ENCODE measurements at places on chromosomes 3 and 15.

- DNase-seq = no peak
These were observed 2.6 kb upstream of the AGBL1 start for GRCh38 chr15:86077070-86077469.

- DNase-seq = no peak
These were observed 43.9 kb downstream of the SRGAP3 start for GRCh38 chr3:9205345-9206143.

DNA sequence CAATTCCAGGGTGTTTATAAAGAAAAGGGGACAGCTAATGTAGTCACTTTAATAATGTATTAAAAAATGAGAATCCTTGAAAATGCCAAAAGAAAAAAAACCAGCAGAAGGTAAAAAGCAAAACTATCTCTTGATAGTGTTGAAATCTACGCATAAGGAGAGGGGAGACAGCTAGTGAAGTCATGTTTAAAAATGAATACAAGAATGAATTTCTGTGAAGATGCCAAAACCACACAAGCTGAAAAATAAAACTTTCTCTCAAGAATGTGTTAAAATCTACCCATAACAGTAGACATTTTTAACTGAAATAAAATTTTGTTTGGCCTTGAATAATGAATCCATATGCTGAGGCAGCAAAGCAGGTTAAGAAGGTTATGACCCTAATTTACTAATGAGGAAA, 42.2 kb upstream of the TMEM108 start:
- no peak for DNase-seq

GRCh38 chr15:94582368-94582767, 351.0 kb downstream of the MCTP2 start:
- peak; percentile 92 for DNase-seq

DNA sequence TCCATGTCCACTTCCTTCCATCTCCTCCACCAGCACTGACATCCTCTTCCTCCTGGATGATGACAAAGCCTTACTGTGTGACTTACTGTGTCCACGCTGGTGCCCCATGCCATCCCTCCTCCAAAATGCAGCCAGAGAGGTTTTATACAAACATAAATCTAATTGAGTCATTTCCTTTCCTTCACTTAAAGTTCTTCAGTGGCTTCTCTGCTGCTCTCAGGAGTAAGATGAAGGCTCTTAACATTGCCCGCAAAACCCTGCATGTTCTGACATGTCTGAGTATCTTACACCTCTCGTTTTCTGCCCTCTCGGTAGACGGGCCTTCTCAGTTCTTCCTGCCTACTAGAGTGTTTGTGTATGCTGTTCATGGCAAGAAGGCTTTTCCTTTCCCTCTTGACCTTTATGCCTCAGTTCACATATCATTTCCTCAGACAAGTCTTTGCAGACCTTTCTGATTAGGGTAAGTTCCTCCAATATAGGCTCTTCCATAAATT, 175.5 kb downstream of the CFAP20DC start:
- DNase-seq = peak; percentile 46

DNA sequence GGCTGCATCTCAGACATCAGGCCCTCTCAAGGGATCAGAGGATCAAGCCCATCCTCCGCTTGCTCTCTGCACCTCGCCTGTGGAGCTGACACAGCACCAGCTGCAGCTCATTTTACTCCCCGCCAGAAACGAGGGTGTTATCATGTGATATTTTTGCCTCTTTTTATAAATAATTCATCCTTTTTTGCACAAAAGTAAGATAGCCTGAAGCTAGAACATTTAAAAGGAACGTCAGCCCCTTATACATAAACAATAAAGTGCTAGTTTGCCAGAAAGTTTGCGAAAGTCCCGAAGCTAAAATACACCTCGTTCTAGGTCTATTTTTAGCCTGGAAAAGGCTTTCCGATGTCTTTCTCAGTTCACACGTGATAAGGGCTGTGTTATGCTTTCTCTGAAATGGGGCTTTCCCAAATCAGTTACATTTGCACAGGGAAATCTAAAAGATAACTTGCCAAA, 9.6 kb upstream of the FAM174B start:
- DNase-seq = peak; percentile 50

DNA sequence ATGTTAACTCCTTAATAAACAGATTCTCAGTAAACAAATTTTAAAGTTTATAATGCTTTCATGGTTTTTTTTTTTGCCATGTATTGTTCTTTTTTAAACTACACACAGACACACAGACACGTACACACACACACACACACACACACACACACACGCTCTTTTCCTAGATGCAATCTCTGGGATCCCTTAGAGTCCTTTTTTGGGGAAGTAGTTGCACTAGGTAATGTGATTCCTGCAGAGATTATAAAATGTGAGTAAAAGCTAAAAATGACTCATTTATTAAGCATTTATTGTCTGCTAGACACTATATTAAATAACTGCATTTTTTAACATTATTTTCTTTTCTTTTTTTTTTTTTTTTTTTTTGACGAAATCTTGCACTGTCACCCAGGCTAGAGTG, 19.9 kb downstream of the NDUFB5 start:
- DNase-seq = no peak

- DNase-seq = no peak
These were observed 3.6 kb downstream of the SLC51A start for GRCh38 chr3:196219970-196220311.

DNA sequence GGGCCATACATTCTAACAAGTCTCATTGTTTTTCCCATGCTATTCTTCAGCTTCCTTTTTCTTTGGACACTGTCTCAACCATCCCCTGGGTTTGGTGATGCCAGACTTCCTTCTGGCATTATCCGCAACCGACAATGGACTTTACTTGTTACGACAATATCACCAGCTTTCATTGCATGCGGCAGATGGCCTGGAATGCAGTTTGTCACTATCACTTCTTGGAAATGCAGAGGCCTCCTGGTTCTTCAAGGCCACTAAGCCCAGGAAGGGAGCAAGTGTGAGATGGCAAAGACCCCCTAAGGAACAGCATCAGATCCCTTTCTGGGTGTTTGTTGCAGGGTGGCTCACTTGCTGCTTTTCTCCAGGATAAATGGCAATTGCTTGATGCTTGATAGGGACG, 128.6 kb downstream of the PTPRG start:
- no peak for DNase-seq

GRCh38 chr3:188067932-188068331, 86.0 kb upstream of the LPP start:
- peak; percentile 59 for DNase-seq

DNA sequence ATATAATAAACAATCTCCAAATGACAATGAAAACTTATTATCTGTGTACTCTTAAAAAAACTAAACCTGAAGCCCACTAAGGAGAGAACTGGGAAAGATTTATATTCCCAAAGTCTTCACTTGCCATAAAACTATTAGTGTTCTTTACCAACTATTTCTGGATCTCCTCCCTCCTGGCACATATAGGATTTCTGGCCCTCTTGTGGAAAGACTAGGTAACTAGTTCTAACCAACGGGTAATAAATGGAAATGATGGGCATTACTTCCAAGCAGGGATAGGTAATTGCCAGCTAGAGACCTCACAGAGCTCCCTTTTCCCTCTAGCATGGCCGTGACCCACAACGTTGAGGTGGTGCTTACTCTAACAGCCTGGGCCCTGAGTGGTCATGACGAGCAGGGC, 110.1 kb downstream of the DNAH12 start:
- DNase-seq = peak; percentile 61

DNA sequence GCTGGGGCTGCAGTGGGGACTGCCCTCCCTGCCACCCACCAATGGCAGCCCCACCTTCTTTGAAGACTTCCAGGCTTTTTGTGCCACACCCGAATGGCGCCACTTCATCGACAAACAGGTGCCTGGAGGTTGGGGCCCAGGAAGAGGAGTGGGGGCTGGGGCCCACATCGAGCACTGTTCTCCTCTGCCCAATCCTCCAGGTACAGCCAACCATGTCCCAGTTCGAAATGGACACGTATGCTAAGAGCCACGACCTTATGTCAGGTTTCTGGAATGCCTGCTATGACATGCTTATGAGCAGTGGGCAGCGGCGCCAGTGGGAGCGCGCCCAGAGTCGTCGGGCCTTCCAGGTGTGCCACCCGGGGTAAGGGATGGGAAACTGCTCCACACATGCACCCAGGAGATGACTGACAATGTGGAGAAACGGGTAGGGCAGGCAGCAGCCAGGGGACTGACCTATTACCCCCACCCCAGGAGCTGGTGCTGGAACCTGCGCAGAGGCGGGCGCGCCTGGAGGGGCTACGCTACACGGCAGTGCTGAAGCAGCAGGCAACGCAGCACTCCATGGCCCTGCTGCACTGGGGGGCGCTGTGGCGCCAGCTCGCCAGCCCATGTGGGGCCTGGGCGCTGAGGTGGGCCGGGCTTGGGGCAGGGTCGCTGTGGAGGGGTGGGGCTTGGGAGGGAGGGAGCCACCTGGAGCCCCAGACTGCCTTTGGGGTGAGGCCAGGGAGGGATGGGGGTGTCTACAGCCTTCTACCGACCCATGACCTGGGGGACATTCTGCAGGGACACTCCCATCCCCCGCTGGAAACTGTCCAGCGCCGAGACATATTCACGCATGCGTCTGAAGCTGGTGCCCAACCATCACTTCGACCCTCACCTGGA, 22.9 kb downstream of the NBEAL2 start:
- DNase-seq = no peak

DNA sequence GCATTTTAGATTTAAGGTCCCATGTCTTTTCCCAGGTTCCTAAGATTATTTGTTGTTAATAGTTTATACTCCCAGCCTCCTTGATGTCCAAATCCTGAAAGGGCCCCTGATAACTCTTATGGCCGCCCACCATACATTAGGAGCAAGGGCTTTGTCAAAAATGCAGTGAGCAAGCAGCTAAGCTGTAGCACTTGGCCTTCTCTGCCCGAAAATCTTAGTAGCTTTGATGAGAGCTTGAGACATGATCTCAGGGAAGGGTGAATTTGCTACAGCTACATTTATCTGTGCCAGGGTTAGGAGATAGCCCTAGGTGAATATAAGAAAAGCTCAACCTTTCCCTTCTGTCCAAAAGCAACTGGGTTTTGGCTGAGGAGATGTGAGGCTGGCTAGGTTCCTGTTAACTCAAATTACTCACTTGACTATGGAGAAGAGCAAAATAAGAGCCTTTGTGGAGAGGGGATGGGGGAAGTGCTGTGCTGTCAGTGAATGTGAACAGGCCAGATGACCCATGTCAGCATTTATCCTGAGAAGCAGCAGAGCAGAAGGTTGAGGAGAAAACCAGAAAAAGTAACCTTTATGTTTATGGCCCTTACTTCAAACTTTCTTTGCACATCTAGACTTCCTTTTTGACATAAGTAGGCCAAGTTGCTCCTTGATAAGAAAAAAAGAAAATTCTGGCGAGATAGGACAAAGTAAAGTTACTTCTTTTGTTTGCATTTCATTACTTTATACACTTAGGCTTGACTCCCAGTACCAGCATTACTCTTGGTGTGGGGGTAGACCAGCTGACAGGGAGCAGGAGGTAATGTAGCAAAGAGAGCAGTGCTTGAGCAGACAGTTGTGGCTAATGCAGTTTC, 21.1 kb downstream of the MAPK6 start:
- no peak for DNase-seq

Data from dermis blood vessel endothelial cell (primary cell).